RPMI8226 (cell line): ENCODE measurements at places on chromosomes 6 and 20.

DNA sequence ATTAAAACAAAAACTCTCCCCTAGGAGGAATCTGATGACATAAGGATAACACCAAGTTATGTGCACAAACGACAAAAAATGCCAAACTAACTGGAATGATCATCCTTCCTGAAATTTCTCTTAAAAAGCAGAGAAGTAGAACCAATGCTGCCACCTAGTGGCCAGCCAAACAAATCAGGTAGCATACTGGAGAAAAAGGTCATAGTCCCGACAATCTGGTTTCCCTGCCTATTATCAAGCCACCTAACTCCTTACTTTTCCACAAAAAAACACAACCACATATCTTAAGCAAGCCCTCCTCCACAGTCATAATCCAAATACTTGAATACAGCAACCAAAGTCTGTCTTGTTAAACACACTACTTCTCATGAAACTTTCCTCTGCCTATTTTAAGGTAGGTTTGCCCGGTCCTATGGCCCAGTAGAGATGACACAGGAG, 5.3 kb downstream of the OARD1 start:
- DNase-seq, result peak; percentile 64

GRCh38 chr6:149600508-149600907, 34.3 kb downstream of the GINM1 start:
- DNase-seq, result no peak

DNA sequence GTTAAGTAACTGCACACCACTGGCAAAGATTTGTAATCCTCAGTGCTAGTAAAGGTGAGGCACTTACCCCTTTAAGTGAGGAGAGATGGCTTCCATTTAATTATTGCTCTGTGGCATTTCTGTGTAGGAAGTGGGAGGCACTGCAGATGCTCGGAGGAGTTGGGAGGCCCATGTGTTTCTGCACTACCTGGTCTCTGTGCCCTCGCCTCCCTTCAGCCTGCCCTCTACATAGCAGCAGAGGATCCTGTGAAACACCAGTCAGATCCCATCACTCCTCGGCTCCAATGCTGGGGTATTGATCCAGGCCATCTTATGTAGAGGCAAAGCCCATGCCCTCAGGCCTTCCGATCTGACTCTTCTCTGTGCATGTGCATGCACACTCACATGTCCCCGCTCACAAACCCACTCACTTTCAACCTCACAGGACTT, 67.0 kb downstream of the SLX4IP start:
- no peak for DNase-seq

DNA sequence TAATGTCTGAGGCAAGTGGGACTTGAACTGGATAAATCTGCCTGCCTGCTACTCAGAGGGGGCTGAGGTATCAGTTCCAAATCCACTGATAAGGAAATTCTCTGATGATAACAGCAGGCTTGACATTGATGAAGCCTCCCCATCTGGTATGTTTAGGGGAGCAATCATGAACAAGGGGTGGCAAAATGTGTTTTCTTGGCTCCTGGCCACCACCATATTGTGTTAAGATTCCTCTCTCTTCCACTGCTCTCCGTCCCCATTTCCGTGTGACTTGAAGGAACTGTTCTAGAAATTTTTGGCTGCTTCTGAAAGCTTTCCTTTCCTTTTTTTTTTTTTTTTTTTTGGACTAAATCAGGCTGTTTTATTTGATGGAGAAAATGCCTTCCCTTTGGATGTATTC, 335.3 kb upstream of the NRSN1 start:
- DNase-seq, result no peak

DNA sequence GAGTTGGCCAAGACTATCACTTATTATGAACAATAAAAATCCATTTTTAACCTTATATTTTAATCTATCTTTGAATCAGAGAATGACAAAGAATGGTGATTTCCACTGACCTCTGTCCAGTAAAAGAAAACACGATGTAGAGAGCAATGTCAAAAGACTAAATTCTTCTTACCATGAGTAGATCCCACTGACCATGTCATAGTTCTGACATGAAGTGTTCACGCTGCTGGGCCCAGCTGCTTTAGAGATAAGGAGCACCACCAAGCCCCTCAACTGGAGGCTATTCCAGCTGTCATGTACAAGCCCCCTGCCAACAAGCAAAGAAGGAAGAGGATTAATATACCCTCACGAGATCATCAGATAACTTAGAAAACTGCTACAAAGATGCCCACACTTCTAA, 125.3 kb downstream of the PDSS2 start:
- DNase-seq, result no peak

GRCh38 chr6:90480666-90481065, 106.2 kb downstream of the MAP3K7 start:
- no peak for DNase-seq
